Upper lobe of left lung (tissue), 6 donors: ENCODE measurements at places on chromosomes 1 and 21. TPM values are rescaled to one million over a fixed set of nuclear protein-coding genes. Genes with fewer than 3 reads are reported as not detected.

Gene PKLR
- 0.17 TPM for total RNA-seq

Gene IFNGR2
- total RNA-seq = 45.1 TPM

DNA sequence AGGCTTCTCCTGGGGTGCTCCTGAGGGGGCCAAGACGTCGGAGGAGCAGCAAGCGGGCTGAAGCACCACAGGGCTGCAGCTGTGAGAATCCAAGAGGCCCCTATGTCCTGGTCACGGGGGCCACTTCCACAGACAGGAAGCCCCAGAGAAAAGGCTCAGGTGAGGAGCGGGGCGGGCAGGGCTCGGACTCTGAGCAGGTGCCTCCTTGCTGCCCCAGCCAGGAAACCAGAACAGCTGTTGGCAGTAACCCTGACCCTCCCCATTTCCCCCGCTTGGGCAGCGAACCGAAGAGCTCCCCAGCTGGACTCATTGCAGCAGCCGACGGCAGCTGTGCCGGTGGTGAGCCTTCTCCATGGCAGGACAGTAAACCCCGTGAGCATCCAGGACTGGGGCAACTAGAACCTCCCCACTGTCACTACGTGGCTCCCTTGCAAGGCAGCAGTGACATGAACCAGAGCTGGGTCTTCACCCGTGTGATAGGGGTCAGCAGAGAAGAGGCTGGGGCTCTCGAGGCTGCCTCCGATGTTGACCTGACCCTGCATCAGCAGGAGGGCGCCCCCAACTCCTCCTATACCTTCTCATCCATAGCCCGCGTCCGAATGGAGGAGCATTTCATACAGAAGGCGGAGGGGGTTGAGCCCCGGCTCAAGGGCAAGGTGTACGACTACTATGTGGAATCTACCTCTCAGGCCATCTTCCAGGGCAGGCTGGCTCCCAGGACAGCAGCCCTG lies 625 bp downstream of the KLHDC7A start:
- DNase-seq = peak; percentile 11

GRCh38 chr1:165858364-165858823 lies 31.0 kb downstream of the UCK2 start:
- no peak for DNase-seq

- no peak for DNase-seq
Measured at GRCh38 chr1:44903011-44903680, 60.1 kb upstream of the PTCH2 start.

GRCh38 chr1:236904892-236905741 lies 99.1 kb downstream of the MT1HL1 start:
- no peak for DNase-seq

- no peak for DNase-seq
Measured at GRCh38 chr21:34552360-34553098, 40.5 kb upstream of the KCNE1 start.

GRCh38 chr21:42265231-42265812 lies 46.4 kb downstream of the ABCG1 start:
- DNase-seq = no peak

GRCh38 chr21:14591882-14592281 lies 45.8 kb upstream of the SAMSN1 start:
- peak; percentile 72 for DNase-seq
